ENCODE measurements at places on chromosomes 4 and X.
A peak's percentile ranks its signal among the peaks of the same experiment; 100 is the strongest.

- no peak for DNase-seq
These were observed 43.1 kb upstream of the RPS6KA3 start for GRCh38 chrX:20309806-20310205.

- DNase-seq, result no peak
These were observed 71.2 kb downstream of the SLC10A7 start for GRCh38 chr4:146450524-146450923.

- peak; percentile 12 for DNase-seq
These were observed 10.1 kb downstream of the REELD1 start for GRCh38 chr4:146224326-146224966.

- no peak for DNase-seq
These were observed 34.9 kb downstream of the ELF2 start for GRCh38 chr4:139142087-139142486.

GRCh38 chr4:44927399-44928380 is 201.3 kb upstream of the GNPDA2 start:
- DNase-seq, result peak; percentile 43

- DNase-seq, result peak; percentile 66
These were observed 56.9 kb downstream of the FAT1 start for GRCh38 chr4:186666750-186667149.

DNA sequence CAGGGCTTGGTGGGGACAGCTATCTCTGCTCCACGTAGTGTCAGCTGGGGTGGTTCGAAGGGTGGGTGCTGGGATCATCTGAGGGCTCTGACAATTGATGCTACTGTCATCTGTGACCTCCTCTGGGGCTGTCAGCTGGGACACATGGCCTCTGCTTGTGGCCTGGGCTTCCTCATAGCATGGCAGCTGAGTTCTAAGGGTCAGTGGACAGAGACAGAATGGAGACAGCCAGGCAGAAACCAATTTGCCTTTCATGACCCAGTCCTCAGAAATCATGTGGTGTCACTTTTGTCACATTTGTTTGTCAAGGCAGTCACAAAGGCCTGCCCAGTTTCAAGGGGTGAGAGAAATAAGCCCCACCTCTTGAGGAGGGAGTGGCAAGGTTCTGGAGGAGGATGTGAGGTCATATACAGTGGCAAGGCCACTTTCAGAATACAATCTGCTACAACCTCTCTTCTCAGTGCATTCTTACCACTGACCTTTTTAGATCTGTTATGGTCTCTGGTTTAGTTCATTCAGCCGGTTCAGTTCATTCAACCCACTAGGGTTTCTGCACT is 103.6 kb upstream of the BCOR start:
- no peak for DNase-seq

DNA sequence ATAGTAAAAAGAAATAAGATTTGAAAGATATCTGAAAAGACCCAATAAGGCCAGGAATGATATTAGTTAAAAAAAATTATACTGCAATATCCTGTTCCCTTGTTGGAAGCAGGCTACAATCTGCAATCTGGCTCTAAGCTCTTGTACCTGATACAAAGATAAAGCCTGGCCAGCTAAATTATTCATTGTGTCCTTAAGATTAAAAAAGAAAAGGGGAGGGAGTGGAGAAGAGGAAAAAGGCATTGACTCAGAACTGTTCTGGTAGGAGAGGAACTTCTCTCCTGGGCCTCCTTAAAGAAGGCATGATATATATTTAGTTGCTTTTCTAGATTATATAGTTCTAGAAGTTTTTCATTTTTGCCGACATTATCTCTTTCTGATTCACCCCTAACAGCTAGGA is 46.7 kb downstream of the IRF2 start:
- DNase-seq, result no peak

DNA sequence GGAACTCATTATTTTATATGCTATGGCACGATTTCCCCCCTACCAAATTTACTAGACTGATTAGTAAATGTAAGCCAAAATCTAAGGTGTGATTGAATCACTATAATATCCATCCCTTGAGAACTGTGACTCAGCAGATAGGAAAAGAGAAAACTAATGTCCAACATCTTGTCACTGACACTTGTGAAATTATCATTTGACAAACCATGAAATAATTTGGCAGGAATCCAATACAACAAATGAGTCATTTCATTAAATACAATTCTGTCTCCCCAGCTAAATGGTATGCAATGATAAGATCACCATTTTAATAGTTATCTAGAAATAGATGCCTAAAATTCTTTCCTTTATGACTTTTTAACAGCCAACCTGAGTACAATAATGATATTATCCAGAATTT is 462.3 kb downstream of the DMD start:
- peak; percentile 58 for DNase-seq

DNA sequence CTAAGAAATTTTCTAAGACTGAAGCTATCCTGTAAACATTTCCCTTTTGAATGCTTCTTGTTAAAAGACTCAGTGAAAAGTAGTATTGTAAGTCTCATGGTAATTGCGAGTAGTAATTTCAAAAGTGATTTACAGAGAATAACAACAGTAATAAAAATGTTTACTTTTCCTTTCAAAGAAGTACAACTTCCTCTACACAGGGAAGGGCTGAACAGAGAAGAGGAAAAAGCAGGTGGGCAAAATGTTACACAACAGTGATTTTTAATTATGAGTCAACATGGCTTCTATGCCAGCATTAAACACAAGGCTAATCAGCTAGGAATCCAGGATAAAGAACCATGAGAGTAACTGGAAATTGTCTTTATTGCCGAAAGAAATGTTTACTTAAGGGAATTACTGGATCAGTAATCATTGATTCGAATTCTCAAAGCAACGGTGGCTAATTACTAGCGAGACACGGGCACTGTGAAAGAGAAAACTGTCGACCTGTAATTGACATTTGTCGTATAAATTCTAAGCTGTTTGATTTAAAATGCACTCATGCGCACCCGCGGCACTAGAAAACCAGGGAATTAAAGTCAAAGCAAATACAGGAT is 15.4 kb downstream of the UTP3 start:
- DNase-seq, result peak; percentile 78

DNA sequence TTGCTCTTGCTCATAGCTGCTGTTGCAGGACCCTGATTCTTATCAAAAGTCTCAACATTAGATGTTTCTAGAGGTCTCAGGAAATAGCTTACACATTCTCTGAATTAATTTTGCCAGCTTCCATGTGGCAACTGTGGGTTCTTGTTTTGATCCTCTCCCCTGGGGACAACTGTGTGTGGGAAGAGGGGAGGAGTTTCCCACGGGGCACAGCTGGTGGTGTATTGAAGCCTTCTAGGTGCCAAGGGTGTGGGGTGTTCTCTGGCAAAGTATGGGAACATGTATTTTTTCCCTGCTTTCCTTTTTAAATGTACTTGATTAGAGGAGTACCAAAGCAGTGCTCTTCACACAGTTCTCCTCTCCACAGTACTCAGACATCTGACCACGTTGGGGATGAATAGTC is 212.7 kb downstream of the RPA4 start:
- no peak for DNase-seq

DNA sequence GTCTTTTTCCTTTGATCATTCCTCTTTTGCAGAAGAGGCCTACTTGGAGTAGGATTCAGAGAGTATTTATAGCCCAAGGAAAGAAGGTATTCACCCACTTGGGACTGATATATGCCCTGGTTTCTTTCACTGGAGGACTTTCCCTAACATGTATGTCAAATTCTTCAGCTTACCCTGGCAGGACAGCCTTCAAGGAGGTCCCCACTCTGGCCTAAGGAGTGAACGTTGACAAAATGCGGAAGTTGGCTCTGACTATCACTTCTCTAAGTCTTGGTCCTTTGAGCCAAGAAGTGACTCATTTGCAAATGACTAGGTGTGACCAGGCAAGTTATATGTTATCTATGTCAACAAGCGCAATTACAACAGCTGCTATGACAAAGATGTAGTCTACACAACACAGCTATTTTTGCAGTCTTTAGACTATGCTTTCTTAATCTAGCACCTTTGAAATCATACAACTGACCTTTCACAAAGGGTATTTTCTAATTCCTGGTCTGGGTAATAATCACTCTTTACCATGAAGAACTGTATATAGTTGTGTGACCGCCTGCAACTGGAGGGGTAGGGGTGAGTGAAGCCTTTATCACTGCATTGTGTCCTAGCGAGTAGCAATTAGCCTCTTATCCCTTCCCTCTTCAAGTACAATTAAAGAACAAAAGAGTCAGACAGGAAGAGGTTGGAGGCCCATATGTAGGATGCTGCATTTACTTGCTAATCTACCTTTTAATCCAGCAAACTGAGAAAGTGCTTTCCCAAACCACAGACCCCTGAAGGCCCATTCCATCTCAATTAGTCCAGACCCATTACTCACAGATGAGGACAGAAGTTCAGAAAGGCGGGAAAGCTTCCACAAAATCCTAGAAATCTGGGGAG is 50.1 kb downstream of the RASGEF1B start:
- peak; percentile 95 for DNase-seq

DNA sequence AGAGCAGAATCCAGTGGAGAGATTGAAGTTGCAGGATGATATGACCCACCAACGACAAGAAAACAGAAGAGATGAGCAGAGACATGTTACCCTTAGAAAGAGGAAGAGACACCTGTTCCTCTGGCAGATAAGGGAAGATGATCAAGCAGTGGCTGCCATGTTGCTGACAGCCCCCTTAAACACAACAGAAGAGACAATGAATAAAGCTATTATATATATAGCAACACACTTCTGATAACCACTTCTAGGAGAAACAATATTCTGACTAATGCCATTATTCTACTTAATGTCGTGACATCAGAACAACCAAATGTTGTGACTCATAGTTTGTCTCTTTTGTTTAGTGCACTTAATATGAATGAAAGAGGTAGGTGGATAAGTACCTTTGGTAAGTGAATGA is 44.9 kb downstream of the SH3RF1 start:
- DNase-seq, result peak; percentile 69

DNA sequence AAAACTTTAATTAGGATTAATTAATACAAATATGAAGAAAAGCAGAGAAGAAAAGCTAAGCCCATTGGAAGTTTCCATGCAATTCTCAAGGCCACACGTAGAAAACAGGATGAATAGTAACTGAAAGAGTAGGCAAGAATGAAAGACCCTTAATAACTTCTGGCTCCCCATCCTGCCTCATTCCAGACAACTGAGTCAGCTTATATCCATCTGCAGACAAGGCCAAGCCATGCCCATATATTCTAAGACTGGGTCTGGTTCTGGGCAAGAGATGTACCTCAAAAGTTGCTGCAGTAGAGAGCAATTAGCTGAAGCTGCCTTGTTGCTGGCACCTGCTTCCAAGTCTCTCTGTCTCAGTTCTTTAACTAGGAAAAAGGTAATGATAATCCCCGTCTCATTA is 244.1 kb downstream of the GPC3 start:
- no peak for DNase-seq

DNA sequence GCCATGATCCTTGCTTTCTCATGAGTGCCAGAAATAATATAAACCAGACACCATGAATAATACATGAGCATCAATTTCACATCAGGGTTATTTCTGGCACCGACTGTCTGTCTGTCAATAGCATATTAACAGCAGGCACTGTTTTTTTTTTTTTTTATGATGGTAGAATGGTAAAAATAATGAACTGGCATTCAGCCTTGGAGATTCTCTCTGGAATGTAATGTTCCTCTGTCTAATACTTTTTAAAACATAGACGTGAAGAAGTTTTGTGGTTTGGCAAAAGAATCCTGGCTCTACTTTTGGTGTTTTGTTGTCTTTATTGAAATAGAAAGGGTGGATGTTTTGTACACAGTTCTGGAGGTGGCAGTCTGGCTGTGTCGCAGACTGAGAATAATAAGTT is 874.6 kb upstream of the PRKX start:
- no peak for DNase-seq

DNA sequence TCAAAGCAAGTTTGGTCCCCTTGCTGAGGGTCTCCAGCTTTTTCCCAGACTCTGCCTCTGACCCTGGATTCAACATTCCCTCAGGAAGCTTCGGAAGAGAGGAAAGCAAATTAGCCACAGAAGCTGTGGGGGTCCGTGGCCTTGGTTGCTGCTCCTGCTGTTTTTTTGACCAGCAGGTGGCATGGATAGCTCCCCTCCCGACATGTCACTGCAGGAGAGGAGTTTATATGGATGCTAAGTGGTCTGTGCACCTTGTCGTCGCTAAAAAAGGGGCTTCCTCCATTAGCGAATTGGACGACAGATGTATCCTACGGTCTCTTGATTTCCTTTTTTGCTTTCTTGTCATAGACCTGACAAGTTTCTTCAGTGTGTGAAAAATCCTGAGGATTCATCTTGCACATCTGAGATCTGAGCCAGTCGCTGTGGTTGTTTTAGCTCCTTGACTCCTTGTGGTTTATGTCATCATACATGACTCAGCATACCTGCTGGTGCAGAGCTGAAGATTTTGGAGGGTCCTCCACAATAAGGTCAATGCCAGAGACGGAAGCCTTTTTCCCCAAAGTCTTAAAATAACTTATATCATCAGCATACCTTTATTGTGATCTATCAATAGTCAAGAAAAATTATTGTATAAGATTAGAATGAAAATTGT is 70.2 kb downstream of the CD38 start:
- peak; percentile 63 for DNase-seq

DNA sequence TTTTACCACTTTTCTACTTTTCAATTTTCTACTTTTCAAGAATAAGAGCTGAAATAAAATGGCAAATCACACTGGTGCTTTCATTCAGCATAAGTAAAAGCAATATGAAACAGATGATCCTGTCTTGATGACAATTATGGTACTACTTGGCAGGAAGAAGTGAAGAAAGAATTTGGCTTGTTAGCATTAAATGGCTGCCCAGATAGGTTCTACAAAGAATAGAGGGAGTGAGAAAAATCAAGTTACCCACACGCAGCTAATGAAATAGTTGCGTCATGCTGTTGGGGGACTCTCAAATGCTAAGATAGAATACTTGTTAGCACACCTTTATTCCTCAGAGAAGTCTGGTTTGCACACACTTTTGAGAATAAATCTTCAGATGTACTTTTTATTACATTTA is 12.5 kb upstream of the LCORL start:
- no peak for DNase-seq

- DNase-seq, result no peak
These were observed 610.6 kb upstream of the DIPK2B start for GRCh38 chrX:45811326-45811725.

GRCh38 chr4:153706519-153706918 is 22.4 kb downstream of the TLR2 start:
- no peak for DNase-seq

- no peak for DNase-seq
These were observed 57.3 kb downstream of the STOX2 start for GRCh38 chr4:183962419-183962818.

- DNase-seq, result no peak
These were observed 25.3 kb upstream of the ARHGEF38 start for GRCh38 chr4:105527081-105527480.

- DNase-seq, result no peak
These were observed 43.1 kb downstream of the SOWAHB start for GRCh38 chr4:76854858-76855257.

DNA sequence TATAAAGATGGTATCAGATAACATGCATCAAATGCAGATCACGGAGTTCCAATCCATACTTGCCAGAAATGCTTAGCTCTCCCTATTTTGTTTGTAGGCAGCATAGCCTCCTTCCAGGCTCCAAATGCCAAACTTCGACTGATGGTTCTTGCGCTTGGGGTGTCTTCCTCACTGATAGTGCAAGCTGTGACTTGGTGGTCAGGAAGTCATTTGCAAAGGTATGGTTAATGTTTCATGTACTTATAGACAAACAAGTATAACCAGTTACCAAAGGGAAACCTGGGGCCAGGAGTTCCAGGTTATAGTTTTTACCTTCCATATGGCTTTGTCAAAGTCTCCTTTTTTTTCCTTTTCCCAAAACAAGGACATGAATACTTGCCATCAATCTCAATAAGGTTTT is 5.3 kb downstream of the CWH43 start:
- peak; percentile 69 for DNase-seq

All from epithelial cell of esophagus (primary cell).